ENCODE measurements at places on chromosomes 2 and 18.

GRCh38 chr2:35787302-35788031 lies 568.1 kb upstream of the CRIM1 start:
- no peak for DNase-seq

DNA sequence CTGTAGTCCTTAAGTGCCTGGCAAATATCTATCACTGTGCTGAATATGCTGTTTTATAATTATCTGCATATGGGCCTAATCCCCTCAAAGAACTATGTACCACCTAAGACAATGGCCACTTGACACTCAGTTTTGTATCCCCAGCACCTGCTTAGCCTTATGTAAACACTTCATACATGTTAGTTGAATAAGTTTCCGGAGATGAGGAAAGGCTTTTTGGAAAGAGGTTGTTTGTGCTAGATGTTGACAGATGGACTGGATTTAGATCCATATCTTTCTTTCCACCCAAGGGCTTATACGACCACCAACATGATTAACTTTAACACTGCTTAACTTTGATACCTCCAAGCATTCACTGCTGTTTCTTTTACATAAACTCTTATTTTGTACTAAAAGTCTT lies 63.3 kb downstream of the FAM228A start:
- no peak for DNase-seq

- DNase-seq = no peak
Measured at GRCh38 chr2:239467956-239468490, 67.2 kb upstream of the HDAC4 start.

DNA sequence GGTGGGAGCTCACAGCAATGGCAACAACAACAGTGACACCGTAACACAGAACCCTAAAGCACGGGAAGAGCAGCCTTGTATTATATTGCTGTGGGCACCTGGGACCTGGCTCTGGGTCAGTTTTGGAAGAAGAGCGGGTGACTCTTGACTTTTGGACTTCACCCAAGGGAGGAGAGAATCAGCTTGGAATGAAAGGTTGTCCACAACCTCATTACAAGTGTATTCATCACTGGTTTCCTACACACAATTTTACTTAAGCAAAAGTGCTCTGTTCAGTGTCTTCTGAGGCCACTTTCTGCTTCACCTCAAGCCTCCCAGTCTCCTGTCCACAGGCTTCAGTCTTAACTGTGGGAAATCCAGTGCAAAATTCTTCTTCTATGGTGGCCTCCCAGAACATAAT lies 263.8 kb downstream of the KCNE4 start:
- DNase-seq = no peak

- no peak for DNase-seq
Measured at GRCh38 chr2:210965472-210965871, 409.1 kb downstream of the CPS1 start.

DNA sequence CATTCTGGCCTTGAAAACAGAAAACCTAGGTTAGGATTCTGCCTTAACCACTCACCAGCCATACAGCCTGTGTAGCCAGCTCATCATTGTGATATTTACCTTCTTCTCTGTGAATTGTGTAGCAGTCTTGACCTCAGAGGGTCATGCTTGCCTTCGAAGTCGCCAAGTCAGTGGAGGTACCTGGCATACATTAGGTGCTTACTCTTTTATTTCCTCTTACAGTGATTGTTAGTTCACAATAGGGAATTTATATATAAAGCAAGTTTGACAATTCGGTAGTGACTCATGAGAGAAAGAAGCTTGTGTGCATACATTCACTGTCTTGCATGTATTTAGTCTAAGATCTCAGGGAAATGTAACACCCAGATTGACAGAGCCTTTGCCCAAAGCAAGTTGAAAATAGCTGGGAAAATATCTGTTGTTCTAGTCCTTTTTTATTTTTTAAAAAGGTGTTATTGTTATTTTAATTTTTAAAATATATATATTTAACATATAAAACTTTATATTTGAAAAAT lies 290.6 kb downstream of the PTGR3 start:
- no peak for DNase-seq

GRCh38 chr2:71713581-71714580 lies 260.5 kb downstream of the DYSF start:
- no peak for DNase-seq

GRCh38 chr2:138601458-138602165 lies 100.0 kb downstream of the SPOPL start:
- no peak for DNase-seq

DNA sequence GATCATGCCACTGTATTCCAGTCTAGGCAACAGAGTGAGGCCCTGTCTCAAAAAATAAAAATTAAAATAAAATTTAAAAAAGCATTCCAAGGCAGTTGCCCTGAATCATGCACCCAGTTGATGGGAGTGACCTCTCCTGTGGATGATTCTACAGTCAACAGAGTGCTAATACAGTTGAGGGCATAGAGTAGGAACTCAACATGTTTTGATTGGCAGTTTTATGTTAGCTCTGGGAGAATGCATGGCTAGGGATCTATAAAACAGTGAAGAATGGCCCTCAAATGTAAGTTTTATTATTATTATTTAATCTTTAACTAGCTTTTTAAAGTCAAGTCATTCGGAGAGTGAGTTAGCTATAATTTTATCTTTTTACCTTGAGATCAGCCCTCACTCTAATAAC lies 228.5 kb upstream of the ITGA4 start:
- DNase-seq = no peak
